AG10803 (cell line): ENCODE measurements at places on chromosomes 7 and 10.

DNA sequence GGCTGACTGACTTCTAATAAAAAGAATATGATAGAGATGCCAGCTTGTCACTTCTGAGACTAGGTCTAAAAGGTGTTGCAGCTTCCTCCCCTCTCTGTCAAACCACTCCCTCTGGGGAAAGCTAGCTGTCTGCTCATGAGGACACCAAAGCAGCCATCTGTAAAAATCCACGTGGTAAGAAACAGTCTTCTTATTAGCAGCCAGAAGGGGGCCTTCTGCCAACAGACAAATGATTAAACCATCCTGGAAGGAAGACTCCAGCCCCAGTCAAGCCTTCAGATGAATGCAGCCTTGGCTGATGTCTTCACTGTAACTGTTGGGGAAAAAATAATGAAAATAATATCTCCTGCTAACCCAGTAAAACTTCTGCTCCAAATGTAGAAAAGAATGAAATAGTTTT is 41.9 kb upstream of the DAGLB start:
- no peak for DNase-seq

- peak; percentile 22 for DNase-seq
Observed at GRCh38 chr7:4792537-4793126, 17.2 kb downstream of the AP5Z1 start.

GRCh38 chr7:3482147-3482921 is 181.3 kb downstream of the SDK1 start:
- no peak for DNase-seq

- DNase-seq: no peak
Observed at GRCh38 chr7:50147951-50148808, 55.1 kb upstream of the ZPBP start.

DNA sequence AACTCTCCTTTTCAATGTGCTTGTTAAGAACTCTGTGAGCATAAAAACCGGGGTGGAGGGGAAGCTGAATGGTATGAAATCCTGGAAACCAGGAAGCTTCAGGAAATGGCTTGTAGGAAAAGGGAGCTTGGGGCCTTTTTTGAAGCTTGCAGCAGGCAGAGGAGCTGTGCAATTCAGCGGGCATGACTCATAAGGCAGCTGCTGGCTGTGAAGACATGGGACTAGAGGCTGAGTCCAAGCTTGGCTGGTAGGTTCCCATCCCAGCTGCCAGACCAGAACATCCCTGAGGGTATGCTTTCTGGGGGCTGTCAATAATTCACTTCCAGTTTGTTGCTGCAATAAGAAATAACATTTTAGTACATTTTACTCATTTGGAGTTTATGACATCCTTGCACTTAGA is 36.8 kb upstream of the CDC14C start:
- DNase-seq: peak; percentile 15

GRCh38 chr7:27615420-27616185 is 47.1 kb downstream of the HIBADH start:
- DNase-seq: no peak

GRCh38 chr10:133278577-133279265 is 2.1 kb upstream of the ADAM8 start:
- DNase-seq: peak; percentile 47

DNA sequence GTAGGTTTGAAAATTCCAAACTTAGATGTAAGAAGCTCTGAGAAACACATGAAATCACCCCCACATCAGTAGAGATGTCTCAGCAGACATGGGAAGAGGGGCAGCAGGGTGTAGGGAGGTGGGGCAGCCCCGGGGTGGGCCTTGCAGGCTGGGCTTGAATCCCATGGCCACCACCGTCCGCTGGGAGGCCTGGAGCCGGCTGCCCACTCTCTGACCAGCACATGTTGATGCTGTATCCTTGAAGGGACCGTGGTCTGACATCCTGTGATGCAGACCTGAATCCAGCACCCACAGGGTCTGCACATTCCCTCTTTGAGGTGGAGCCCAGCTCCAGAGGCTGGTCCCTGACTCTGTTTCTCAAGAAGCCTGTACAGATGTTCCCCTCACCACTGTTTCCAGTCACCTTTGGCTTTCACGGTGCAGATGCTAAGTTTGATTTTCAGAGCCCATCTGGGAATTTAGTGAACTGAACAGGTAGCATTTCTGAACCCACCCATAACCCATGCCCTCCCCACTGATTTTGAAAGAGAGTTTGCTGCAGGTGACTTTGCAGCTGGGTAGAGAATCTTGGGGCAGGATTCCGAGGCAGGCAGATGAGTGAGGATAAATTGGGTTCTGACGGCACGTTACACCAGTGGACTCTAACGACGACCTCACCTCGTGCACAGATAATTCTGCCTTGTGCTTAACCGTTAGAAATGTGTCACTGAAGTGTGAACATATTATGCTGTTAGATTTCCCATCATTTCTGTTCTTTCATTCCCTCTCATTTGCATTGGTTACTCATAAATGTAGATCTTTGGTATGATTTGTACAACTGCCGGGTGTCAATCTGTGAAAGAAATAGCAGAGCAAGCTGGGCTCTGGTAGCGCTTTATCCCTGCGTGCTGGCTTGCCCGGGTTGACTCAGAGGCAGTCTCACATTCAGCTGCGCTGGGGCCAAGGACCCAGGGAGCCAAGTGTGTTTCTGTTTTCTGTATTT is 45.7 kb downstream of the IKZF1 start:
- no peak for DNase-seq

DNA sequence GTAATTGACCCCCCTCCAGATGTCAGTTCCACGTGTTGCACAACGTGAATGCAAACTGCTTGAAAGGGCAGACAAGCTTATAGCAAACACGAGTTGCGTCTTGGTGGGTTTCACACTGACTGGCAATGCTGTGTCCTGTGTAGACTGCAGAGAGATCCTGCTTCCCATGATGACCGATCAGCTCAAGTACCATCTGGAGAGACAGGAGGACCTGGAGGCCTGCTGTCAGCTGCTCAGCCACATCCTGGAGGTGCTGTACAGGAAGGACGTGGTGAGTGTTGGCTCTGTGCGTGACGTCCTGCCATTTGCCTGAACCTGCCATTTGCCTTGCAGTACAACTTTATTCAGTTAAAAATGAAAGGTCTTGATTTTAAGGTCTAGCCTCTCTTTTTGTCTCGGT is 71.1 kb downstream of the INSYN2A start:
- no peak for DNase-seq

- no peak for DNase-seq
Observed at GRCh38 chr7:89001306-89001705, 205.8 kb upstream of the TEX47 start.

DNA sequence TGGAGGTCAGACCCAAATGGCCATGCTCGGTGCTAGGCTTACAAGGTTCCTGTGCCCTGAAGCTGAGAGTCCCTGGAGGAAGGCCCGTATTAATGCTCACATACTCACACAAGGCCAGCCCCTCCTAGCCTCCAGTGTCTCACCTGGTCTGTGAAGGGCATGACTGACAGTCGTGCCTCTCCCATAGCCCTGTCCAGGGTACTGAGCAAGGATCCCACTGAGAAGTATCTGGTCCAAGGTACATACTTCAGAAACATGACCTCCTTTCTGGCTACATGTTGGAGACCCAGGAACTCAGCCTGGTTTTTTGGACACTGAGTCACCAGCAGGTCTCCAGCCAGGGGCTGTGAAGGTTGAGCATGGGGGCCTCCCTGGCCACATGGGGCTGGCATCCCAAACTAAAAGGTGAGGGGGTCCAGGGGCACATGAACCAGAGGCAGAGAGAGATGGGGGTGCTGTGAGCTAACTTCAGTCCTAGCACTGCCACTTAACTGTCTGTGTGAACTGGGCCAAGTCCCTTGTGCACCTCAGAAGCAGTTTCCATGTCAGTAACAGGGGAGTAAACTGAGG is 17.6 kb upstream of the RASGEF1A start:
- no peak for DNase-seq

- DNase-seq: no peak
Observed at GRCh38 chr7:91306266-91306665, 42.0 kb downstream of the FZD1 start.

- no peak for DNase-seq
Observed at GRCh38 chr10:91931526-91932190, 8.1 kb downstream of the BTAF1 start.

- peak; percentile 34 for DNase-seq
Observed at GRCh38 chr10:15824498-15824897, 35.8 kb downstream of the MINDY3 start.

GRCh38 chr10:97006364-97006763 is 174.3 kb downstream of the LCOR start:
- DNase-seq: no peak

DNA sequence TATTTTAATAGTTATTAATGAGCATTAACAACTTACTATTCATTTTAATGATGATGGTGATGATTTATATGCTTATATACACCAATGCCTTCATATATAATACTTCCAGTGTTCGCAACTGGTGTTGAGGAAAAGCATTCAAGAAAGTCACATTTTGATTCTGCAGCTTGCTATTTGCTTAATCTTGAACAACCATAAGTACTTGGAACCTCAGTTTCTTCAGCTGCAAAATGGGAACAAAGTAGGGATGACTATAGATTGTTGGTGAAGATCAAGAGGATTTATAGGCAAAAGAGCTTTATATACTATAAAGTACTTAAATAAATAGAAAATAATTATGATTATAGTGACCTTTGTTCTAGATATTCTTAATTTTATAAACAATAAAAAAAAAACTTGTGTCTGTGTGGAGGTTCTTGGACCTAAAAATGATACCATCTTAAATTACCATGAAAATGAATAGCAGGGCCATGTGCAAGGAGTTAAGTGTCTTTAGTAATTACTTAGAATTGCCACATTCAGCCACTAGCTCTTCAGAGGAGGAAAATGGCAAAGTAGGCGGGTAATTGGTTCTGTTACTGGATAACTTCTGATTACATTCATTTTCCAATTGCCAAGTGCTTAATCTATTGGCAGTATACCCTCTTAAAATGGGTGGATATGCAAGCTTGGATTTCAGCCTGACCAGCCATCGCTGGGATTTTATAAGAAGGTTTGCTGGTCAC is 4.5 kb downstream of the ARID5B start:
- DNase-seq: no peak

DNA sequence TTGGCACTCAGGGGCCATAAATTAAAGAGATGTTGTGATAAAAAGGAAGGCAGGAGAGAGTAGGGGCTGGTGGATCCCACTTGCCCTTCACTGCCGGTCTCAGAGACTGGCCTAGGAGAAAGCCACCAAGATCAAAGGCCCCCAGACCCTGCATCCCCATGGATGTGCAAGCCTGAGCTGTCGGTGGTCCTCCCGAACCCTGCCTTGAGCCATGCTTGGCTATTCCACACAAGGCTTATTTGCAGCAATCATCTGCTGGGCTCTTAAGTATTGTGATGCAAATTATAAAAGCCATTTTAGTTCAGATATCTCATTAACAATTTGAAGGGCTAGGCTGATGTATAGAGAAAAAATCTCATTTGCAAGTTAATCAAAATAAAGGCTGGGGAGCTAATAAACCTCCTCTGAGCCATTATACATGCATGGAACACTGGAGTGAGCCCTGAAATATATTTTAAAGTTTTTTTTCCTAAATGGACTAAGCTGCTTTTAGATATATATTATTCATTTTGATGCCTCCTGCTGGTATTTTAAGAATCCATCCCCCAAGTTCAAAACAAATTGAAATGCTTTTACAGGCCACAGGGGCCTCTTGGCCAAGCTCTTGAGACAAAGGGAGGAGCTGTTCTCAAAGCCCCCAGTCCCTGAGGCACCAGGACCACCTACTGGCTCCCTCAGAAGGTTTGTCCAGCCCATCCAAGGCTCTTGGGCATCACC is 28.1 kb downstream of the OAT start:
- no peak for DNase-seq

- no peak for DNase-seq
Observed at GRCh38 chr10:114547056-114547455, 111.0 kb downstream of the ABLIM1 start.

DNA sequence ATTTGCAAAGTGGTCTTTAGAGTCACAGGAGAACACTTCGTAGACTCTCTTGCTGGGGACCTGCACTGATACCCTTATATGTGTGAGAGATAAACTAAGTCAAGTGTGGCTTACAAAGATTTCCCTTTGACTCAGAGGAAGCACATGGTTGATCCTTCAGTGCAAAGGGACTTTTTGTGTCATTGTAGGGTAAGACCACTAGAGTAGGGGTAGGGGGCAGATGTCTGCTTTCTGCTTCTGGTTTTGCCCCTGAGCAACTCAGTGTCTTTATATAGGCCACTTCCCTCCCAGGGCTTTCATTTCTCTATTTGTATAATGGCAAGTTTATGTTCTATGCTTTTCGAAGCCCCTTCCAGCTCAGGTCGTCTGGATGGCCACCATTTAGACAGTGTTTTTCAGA is 281.7 kb downstream of the SORCS3 start:
- DNase-seq: no peak

DNA sequence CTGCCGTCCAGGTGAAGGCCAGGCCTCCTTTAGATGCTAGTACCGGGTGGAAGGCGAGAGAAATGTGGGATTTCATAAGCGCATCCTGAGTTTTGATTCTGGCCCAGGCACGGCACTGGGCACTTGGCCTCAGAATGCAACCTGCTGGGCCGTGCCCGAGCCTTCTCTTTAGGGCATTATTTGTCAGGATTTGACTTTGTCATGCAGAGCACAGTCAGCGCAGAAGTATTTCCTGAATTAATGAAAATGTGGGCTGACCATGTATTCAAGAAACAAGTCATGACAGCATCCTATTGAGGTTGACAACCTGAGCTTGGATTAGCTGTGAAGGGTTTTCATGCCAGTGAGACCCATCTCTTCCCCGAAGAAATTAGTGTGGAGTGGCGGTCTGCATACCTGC is 34.4 kb downstream of the RCC1L start:
- no peak for DNase-seq

GRCh38 chr10:71584902-71585563 is 134.5 kb downstream of the C10orf105 start:
- DNase-seq: no peak

GRCh38 chr10:209357-209756 is 74.1 kb downstream of the ZMYND11 start:
- no peak for DNase-seq

DNA sequence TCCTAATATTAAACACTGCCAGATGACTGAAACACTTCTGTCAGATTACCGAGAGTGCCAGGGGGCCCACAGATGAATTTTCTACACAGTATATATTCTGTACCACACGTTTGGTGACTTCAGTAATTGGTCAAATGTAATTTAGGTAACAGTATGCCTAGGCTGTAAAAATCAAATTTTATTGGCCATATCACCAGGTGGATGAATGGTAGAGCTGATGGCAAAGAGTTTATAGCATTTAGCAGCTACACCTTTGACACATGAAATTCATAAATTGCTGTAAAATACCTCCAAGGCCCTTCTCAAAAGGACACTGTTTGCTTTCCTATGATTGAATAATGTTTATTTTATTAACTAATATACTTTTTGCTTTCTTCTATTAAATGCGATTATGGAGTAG is 101.3 kb downstream of the ARID5B start:
- DNase-seq: no peak

DNA sequence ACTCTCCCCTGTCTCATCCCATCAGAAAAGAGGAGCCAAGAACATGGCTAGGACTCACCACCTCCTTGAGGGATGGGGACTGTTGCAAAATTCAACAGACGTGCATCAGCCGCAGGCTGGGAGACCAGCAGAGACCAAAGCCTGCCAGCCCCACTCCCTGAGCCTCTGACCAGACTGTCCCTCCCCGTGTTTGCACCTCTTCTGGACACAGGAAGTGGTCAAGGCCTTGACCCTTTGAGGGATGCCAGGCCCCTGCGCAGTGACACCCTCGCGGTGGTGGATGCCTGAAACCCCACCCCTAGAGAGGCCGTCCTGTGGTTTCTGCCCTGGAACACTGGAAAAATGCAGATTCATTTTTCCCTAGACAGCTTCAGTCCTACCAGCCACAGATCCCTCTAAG is 128.4 kb upstream of the TCF7L2 start:
- no peak for DNase-seq

- no peak for DNase-seq
Observed at GRCh38 chr7:116951366-116952292, 1.7 kb upstream of the ST7 start.
